ENCODE measurements at places on chromosomes 3 and 15.

- no peak for DNase-seq
Observed at GRCh38 chr3:42545284-42545900, 36.4 kb downstream of the SEC22C start.

GRCh38 chr3:190534986-190535385 lies 21.1 kb downstream of the IL1RAP start:
- DNase-seq, result peak; percentile 8

- peak; percentile 34 for DNase-seq
Observed at GRCh38 chr3:45506084-45506483, 88.5 kb upstream of the LIMD1 start.

DNA sequence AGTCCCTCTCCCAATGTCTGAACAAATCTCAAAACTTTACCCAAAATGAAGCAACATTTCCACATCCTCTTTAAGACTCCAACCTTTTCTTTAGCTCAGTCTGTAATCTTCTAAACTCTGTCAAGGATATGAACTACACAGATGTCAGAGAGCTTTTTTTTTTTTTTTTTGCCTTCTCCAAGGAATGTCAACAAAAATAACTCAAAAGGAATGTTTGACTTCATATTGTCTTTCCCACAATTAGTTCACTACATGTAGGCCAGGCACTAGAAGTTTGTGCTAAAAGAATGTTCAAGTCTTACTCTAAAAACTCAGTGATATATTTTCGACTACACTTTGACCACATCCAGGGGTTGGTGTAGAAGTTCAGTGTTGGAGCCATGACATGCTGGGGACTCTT lies 37.1 kb downstream of the ADAMTS9 start:
- DNase-seq, result no peak

DNA sequence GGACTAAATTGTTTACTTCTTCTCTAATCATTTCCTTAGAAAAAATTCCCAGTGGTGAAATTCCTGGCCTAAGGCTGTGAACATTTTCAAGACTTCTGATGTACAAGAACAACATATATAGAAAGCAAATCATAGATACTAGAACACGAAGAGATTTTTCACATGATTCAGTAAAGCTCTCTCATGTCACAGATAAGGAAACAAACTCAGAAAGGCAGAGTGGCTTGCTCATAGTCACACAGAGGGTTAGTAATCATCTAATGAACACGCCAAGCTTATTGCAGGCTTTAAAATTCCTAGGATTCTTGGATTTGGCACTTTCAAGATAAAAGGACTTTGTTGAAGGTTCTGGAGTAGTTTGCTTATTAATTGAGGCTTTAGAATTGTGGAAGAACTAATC lies 26.2 kb downstream of the CRTAP start:
- no peak for DNase-seq

- DNase-seq, result no peak
Observed at GRCh38 chr3:149332227-149332765, 1.1 kb downstream of the TM4SF18 start.

DNA sequence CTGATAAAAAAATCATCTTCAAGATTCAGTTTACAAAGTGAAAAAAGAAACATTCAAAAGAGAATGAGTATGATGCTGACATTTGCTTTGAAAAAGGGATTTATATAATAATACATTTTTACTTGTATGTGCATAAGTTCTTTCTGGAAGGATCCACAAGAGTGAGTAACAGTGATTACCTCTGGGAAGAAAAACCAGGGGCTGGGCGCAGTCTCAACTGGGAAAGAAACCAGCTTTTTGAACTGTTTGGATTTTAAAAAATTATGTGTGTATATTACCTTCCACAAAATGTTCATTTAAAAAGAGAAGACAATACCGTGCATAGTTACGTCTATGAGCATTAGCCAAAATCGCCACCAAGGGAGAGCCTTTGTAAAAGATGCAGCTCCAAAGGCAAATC lies 1.3 kb downstream of the CLEC3B start:
- no peak for DNase-seq

- DNase-seq, result no peak
Observed at GRCh38 chr3:76815561-76815960, 224.3 kb upstream of the ROBO2 start.

DNA sequence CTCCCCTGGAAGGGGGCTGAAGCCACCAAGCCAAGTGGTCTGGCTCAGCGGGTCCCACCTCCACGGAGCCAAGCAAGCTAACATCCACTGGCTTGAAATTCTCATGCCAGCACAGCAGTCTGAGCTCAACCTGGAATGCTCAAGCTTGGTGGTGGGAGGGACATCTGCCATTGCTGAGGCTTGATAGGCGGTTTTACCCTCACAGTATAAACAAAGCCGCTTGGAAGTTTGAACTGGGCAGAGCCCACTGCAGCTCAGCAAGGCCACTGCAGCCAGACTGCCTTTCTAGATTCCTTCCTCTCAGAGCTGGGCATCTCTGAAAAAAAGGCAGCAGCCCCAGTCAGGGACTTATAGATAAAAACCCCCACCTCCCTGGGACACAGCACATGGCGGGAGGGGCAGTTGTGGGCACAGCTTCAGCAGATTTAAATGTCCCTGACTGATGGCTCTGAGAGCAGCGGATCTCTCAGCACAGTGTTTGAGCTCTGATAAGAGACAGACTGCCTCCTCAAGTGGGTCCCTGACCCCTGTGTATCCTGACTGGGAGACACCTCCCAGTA lies 23.2 kb upstream of the IGSF10 start:
- DNase-seq, result no peak

DNA sequence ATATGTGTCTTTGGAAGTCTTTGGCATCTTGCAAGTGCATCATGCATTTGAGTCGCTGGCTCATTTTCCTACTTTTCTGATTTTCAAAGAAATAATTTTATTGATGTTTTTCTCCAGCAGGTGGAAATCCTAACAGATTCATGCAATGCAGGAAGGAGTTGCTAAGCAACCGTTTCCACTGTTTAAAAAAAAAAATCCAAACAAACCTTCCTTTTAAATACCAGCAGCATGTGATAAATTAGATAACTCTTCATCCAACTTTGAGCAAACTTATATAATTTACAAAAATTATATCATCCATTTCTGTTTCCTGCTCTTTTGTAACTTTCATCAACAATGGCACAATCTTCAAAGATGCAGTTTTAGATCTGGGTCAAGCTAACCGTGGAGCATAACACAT lies 364.1 kb downstream of the MFSD1 start:
- no peak for DNase-seq

GRCh38 chr15:92645051-92645631 lies 10.4 kb downstream of the FAM174B start:
- DNase-seq, result no peak

- no peak for DNase-seq
Observed at GRCh38 chr3:175007306-175007705, 148.2 kb downstream of the NAALADL2 start.

GRCh38 chr3:60101621-60102020 lies 1051.8 kb upstream of the CFAP20DC start:
- no peak for DNase-seq

- DNase-seq, result no peak
Observed at GRCh38 chr3:84224262-84224661, 734.5 kb upstream of the CADM2 start.

GRCh38 chr3:122564155-122564912 lies at the start of the genes DTX3L and PARP9:
TSS of gene DTX3L (plus strand) at chr3:122564338. CDS start at chr3:122564427, 89 bp downstream.
TSS of gene PARP9 (minus strand) at chr3:122564300. CDS start at chr3:122559620, 4,680 bp downstream.
- DNase-seq, result peak; percentile 78

GRCh38 chr15:89732451-89733172 lies 18.4 kb downstream of the MESP1 start:
- no peak for DNase-seq

GRCh38 chr15:58457466-58457965 lies 25.7 kb downstream of the LIPC start:
- DNase-seq, result peak; percentile 38

GRCh38 chr3:183310936-183311335 lies 57.9 kb downstream of the B3GNT5 start:
- no peak for DNase-seq

- DNase-seq, result no peak
Observed at GRCh38 chr3:115977866-115978265, 354.6 kb downstream of the GAP43 start.

GRCh38 chr15:67064607-67065530 lies 533 bp upstream of the SMAD3 start:
- DNase-seq, result peak; percentile 22

- no peak for DNase-seq
Observed at GRCh38 chr3:114319453-114319852, 25.6 kb downstream of the TIGIT start.

- DNase-seq, result no peak
Observed at GRCh38 chr3:108218811-108219210, 3.4 kb downstream of the IFT57 start.

DNA sequence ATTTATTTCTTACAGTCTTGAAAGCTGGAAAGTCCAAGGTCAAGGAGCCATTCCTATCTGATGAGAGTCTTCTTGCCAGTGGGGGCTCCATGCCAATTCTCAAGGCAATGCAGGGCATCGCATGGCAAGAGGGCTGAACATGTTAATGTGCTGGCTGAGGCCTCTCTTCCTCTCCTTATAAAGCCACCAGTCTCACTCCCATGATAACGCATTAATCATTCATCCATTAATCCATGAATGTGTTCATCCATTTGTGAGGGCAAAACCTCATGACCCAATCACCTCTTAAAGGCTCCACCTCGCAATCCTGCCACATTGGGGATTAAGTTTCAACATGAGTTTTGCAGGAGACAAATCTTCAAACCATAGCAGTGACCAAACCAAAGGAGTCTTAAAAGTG lies 118.3 kb downstream of the PROS1 start:
- no peak for DNase-seq

- no peak for DNase-seq
Observed at GRCh38 chr3:129577925-129578786, 28.3 kb downstream of the PLXND1 start.

DNA sequence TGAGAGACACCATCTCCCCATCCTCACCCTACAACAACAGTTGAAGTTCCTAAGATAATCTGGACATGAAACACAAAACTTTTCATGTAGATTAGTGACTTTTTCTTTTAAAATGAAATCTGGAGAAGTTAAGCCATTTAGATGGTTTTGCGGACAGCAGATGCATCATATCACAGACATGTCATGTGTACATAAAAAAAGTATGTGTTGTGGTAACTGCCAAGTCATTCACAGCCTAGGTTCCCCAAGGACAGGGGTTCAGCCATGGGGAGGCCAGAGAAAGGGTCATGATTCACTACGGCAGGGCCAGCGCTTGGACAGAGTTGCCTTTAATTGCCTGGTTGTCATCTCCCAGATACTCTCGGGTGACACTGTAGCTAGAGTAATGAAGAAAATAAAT lies 163.2 kb downstream of the PDZRN3 start:
- DNase-seq, result no peak

DNA sequence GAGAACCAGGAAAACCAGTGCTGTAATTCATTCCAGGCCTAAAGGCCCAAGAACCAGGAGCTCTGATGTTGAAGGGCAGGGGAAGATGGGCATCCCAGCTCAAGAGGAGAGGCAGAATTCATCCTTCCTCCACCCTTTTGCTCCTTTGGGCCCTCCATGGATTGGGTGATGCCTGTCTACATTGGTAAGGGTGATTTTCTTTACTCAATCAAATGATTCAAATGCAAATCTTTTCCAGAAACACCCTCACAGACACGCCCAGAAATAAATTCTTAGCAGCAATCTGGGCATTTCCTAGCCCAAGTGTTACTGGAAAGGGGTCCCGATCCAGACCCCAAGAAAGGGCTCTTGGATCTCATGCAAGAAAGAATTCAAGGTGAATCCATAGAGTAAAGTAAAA lies 17.6 kb upstream of the APOD start:
- DNase-seq, result no peak

DNA sequence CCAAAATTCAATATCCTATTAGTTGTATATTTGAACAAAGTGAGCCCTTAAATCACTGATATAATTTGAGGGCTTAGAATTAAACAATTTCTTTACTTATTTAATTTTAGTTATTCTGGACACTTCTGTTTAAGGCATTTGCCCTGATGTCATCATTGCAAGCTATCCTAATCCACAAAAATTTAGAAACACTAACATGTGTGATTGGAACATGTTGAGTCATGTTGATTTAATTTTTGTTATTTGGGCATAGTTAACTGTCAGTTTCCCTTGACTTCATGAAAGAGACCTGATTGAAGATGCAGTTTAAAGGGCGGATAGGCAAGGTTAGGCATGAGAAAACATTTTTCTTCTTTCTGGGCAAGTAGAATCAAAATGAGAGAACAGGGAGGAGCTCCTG lies 682.6 kb downstream of the ROBO1 start:
- no peak for DNase-seq

DNA sequence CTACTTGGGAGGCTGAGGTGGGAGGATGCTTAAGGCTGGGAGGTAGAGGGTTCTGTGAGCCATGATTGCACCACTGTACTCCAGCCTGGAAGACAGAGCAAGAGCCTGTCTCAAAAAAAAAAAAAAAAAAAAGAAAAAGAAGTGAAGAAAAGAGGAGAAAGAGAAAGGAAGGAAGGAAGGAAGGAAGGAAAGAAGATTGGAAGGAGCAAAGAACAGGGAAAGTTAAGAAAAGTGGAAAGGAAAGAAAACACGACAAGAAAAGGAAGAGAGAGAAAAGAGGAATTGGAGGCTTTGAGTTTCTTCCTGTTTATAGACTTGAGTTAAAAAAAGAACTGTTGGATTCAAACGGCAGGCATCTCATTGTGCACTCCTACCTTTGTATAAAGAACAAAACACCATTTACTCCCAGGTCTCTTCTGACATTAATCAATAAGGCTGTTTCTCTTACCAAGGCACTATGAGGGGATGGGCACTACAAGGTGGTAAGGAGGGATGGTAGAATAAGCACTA lies 73.5 kb downstream of the EDEM1 start:
- no peak for DNase-seq

DNA sequence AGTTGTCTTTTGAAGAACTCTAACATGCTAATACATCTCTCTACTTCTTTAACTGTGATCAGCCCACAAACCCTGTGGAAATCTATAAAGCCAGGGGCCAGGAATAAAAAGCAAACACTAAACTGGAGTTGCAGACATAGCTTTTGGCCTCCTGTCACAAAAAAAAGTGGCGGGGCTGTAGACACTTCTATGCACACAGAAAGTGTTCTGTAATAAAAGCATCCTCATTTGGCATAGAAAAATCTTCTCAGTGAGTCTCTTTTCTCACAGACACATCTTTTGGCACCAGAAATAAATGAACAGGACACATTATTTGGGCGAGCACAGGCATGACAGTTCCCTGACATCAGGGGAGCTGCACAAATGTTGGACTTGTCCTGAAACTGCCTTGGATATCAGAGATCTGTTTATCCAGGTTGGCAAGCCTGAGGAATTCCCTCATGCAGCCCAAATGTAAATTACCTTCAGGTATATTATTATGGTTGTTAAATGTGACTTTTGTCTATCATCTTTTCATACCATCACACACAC lies 355.4 kb downstream of the FGF12 start:
- no peak for DNase-seq

- DNase-seq, result no peak
Observed at GRCh38 chr3:159609625-159610024, 379.0 kb upstream of the IL12A start.

DNA sequence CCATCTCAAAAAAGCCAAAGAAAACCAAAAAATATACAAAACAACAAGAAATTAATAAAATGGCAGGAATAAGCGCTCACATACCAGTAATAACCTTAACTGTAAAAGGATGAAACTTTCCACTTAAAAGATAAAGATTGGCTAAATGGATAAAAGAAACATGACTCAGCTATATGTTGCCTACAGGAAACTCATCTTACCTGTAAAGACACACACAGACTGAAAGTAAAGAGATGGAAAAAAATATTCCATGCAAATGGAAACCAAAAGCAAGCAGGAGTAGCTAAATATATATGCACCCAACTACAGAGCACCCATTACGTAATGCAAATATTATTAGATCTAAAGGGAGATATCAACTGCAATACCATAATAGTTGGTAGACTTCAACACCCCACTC lies 49.7 kb downstream of the ADAM10 start:
- DNase-seq, result no peak

Data from stimulated activated CD4-positive, alpha-beta T cell treated with anti-CD3 and anti-CD28 coated beads, Interleukin-1b, Interleukin-23, amount 100 ng/mL, for 48 hours (primary cell).